Neural crest cell (in vitro differentiated cells): ENCODE measurements at places on chromosomes 3 and 15.

- DNase-seq, result no peak
These were observed 5.2 kb upstream of the LCTL start for GRCh38 chr15:66570842-66571478.

DNA sequence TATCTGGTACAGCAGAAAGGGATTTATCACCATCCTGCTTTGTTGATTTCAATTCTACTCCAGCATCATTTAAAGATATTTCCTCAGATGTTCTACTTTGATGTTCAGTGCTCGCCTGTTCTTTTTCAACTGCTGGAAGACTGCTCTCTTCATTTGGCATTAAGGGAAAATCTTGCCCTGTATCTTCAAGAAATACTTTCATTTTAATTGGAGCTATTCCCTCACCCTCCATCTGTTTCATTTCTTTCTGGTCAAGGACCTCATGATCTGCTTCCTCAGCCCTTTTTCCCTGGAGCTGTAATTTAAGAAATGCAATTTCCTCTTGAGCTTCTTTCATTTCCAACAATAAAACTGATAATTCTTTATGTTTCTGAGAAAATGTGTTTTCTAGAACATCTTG is 37.8 kb upstream of the HCLS1 start:
- no peak for DNase-seq

DNA sequence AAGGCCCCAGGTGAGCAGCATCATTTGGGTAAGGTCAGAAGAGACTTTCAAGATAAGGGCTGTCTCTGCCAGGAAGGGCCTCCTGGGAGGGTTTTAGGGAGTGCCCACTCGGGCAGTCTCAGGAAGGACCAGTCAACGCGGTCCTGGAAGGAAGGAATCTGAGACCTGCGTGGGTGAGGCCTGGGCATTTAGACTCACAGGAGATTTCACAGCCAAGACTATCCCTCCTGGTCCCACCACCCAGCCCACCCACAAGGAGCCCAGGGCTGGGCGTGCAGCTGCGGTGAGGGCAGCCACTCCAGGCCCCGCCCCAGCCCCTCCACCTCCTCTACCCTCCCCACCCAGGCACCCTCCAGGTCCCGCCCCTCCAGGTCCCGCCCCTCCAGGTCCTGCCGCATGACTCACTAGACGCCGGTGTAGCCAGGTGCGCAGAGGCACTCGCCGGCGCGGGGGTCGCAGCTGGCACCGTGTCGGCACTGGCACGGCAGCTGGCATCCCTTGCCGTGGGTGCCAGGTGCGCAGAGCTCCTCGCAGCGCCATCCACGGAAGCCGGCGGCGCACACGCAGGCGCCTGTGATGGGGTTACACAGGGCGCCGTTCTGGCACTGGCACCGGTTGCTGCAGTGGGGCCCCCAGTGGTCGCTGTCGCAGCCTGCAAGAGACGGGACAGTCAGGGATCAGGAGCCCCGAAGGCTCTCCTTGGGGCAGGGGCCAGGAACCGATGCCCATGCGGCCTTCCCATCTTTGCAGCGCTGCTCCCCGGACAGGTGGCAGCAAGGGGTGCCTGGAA is 112.7 kb downstream of the RAB11A start:
- DNase-seq, result peak; percentile 45

DNA sequence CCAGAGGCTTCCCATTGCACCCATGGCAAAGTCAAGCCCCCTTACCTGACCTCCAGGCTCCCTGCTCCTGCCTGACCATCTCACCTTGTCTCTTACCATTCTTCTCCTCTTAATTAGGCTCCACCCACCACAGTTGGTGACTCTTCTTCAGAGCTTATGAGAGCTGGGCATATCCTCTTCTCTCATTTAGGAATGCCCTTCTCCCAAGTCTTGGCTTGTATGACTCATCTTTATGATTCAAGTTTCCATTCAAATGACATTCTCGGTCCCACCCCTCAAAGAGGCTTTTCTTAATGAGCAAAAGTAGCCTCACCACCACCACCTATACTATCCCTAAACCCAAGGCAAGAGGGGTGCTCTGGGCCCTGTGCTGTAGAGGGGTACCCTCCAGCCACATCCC is 55.3 kb upstream of the NUDT16 start:
- DNase-seq, result no peak

DNA sequence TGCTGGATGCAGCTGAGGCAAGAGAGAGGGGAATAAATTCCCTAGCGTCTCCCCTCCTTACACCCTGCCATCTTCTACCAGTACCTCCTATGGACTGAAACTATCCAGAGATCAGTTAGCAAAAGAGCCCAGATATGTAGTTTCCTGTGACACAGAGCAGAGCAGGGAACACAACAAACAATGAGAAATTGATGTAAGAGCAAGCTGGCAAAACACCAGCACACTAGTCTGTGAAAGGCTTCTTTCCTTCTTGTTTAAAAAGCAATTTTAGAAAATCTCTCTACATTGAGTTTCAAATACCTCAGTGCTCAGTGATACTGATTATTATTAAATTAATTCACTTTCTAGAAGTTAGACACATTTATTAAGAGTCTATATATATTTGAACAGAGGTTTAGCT is 215.6 kb upstream of the AZI2 start:
- DNase-seq, result no peak

DNA sequence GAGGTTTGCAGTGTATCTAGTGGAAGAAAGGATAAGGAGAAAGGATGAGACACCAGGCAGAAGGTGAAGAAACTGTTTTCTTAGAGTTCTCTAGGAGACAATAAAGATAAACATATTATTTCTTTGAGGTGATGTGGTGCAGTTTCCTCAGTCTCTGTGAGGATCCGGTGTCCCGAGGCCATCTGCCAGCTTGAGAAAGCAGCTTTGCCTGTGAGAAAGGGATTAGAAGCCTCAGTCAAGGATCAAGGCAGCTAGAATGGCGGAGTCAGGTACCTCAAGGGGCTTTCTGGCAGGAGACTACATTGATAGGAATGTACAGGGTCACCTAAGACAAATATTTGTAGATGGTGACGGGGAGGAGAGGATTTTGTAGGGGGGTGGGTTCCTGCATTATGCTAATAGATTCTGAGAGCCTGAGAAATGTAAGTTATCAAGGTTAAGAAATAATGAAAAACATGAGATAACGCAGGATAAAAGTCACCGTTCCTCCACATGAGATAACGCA is 103.9 kb upstream of the MB21D2 start:
- DNase-seq, result no peak

DNA sequence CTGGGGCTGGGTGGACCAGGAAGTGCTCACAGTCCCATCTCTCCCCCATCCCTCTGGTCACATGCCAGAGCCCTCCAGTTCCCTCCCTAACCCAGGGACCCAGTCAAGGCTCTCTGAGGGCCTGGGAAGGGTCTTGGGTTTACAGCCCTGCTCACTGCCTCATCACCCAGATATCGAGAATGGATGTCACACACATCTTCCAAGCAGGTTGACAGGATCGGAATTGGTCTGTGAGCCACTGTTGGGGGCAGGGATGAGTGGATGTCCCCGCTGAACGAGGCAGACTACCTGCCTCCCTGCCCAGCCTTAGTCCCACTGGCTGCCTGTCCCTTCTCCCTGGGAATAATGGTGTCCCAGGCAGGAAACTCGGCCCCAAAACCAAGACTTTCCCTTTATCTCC is 20.0 kb upstream of the GOLGA6C start:
- no peak for DNase-seq

DNA sequence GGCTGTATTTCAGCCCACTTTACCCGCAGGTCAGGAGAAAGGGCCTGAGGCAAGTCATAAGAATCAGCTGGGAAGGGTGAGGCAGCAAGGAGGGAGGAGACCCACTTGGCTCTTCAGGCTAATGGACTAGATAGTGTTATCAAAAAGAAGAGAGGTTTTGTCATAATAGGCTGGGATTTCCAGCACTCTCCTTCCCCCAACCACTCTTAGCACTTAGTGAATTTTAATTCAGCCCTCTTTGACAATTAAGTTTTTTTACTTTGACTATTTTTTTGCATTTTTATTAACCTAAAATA is 771 bp downstream of the MPI start:
- no peak for DNase-seq

- no peak for DNase-seq
These were observed 50.9 kb upstream of the OSTN start for GRCh38 chr3:191148131-191148530.

- DNase-seq, result no peak
These were observed 32.8 kb upstream of the SSR3 start for GRCh38 chr3:156587760-156588069.

GRCh38 chr3:7574435-7574834 is 713.5 kb downstream of the GRM7 start:
- no peak for DNase-seq

DNA sequence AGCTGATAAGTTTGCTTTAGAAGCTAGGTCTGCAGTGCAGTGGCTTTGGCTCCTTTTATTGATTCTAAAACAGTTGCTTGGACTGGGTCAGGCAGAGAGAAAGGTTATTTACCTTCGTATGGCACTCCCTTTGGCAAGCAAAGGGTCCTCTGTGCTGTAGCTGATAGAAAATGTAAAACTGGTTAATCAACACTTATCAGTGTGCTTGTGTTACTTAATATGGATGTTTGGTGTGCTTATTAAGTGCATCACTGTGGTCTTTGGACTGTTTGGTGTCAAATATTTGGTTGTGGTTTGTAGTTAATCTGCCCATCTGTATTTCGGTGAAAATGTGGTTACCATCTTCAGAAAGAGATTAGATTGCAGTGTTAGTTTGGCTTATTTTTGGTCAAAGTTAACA is 16.0 kb downstream of the UBE2E2 start:
- no peak for DNase-seq

DNA sequence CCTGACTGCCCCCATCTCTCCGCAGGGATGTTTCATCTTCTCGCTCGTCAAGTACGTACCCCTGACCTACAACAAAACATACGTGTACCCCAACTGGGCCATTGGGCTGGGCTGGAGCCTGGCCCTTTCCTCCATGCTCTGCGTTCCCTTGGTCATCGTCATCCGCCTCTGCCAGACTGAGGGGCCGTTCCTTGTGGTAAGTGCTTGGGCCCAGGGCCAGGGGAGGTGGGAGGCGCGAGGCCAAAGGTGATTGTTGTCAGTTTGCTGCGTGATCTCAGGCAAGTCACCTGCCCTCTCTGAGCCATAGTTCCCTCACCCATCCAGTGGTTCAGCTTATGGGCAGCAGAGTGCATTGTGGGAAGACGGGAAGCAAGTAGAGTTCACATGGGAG is 58.5 kb downstream of the GRIP2 start:
- no peak for DNase-seq

GRCh38 chr3:27479806-27480543 is 4.2 kb downstream of the SLC4A7 start:
- no peak for DNase-seq
